Stimulated activated CD8-positive, alpha-beta memory T cell treated with anti-CD3 and anti-CD28 coated beads, Interleukin-7, amount 100 ng/mL, for 24 hours (primary cell): ENCODE measurements at places on chromosomes 12 and 14.

GRCh38 chr12:4431866-4432265, 13.7 kb downstream of the FGF6 start:
- no peak for DNase-seq

- DNase-seq = no peak
Observed at GRCh38 chr14:69528143-69528542, 43.6 kb downstream of the PLEKHD1 start.

GRCh38 chr12:59717436-59717835, 121.6 kb downstream of the SLC16A7 start:
- no peak for DNase-seq

- no peak for DNase-seq
Observed at GRCh38 chr14:49895480-49895879, 2.6 kb downstream of the ARF6 start.

DNA sequence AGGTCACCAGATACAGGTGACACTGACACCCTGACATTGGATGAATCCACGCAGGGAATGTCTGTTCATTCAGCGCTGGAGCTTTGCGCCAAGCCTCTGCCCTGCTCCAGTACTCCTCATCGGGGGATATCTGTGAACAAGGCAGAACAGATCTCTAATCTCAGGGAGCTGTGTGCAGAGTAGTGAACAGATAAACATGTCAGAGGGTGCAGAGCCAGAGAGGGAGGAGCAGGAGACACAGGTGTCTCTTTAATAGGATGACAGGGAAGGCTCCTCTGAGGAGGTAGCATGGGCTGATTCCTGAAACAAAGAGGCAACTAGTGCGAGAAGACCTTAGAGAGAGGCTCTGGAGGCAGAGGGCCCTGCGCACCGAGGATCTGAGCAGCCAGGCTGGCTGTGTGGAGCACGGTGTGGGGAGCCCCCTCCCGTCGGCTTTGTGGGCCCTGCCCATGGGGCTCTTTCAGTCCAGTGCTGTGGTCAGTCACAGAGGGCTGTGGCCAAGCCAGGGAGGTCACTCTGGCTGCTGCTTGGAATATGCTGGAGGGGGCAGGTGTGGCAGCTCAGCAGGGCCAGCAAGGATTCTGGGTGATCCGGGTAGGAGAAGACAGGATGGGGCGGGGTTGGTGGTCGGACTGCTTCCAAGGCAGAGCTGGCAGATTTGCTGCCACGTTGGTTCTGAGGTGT, 55.6 kb downstream of the TECPR2 start:
- DNase-seq = no peak

GRCh38 chr14:51095854-51096823, 1.2 kb upstream of the TRIM9 start:
- no peak for DNase-seq

GRCh38 chr14:59067127-59067894, 121.2 kb upstream of the DAAM1 start:
- no peak for DNase-seq

- DNase-seq = no peak
Observed at GRCh38 chr14:100524233-100524932, 62.8 kb downstream of the BEGAIN start.

- peak; percentile 32 for DNase-seq
Observed at GRCh38 chr14:75559451-75560222, 18.8 kb upstream of the FLVCR2 start.

DNA sequence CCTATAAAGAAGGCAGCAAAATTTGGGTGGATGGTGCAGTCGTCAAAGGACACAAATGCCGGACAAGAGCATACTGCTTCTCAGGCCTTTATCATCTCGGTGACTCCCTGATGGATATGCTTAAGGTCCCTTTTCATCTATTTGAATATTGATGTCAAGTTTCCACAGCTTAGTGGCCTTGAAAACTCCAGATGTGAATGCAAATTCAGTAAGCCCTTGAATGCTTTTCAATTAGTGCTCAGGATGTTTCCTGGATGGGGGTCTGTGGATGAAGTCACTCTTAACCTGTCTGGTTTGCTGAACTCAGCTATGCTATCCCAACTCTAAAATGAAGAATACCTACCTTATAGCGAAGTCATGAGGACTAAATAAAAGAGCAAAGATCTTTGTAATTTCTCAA, 10.7 kb downstream of the REM2 start:
- no peak for DNase-seq

- no peak for DNase-seq
Observed at GRCh38 chr12:52415870-52416750, 10.0 kb upstream of the KRT82 start.

GRCh38 chr12:6358881-6359280, 16.5 kb downstream of the SCNN1A start:
- DNase-seq = no peak

GRCh38 chr12:108066583-108067577, 62.2 kb upstream of the WSCD2 start:
- DNase-seq = no peak

DNA sequence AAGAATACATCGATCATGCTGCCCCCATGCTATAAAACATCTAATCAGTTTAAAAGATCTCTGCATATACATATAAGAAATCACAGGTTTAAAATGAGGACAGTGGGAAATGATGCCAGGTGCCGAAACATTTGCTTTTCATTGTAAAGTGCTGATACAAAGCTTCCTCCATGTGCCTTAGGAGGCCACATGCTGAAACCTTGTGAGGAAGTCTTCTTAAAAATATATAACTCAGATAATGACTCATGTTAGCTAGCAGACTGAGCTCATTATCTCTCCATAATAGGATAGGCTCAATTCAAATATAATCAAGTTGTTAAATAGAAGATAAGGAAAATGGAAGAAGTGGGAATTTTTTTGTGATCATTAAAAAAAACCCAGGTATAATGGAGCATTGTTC, 65.9 kb downstream of the RFX4 start:
- DNase-seq = no peak

- DNase-seq = no peak
Observed at GRCh38 chr12:1546931-1547640, 47.3 kb downstream of the FBXL14 start.
